NCI-H226 (cell line): ENCODE measurements at places on chromosomes 3 and 15.
A peak's percentile ranks its signal among the peaks of the same experiment; 100 is the strongest.

DNA sequence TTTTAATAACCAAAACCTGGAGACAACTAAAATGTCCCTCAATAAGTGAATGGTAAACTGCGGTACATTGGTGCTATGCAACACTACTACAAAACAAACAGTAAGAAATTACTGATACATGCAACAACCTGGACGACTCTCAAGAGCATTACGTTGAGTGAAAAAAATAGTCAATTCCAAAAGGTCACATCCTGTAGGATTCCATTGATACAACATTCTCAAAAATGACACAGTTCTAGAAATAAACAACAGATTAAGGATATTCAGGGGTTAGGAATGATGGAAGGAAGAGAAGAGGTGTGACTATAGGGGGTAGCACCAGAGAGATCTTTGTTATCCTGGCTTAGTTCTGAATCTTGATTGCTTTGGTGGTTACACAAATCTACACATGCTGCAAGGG lies 72.2 kb downstream of the ZNF148 start:
- no peak for DNase-seq

GRCh38 chr3:69433969-69434325 lies 48.1 kb upstream of the FRMD4B start:
- no peak for DNase-seq

DNA sequence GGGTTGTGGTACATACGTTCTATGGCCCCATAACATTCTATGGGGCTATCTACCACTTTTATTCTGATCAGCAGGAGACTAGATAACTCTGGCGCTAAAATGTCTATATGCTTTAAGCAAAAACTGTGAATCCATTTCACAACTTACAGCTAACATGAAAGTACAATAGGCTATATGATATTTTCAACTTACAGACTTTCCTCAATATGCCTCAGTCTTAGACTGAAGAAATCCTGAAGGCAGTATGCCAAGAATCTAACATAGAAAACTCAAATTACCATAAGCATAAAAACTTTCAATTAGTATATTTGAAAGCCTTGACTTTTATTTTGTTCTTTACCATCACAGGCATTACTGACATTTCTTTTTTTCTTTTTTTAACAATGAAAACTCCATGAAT lies 81.4 kb downstream of the CBLB start:
- no peak for DNase-seq

DNA sequence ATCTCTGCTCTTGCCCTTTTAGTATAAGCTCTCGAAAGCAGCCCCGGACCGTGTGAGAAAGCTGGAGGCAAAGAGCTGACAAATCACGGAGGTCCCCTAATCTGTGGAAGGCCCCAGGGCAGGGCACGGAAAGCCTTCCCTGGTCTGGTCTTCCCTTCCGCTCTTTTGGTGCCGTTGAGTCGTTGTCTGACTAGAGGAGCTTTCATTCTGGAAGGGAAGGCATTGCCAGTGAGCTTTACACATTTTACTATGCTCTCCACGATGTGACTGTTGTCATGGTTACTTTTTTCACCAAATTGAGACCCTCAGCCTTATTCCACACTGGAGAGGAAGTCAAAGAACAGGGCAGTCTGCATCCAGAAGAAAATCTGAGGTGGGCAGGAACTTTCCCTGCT lies 71.7 kb downstream of the CYP19A1 start:
- no peak for DNase-seq

DNA sequence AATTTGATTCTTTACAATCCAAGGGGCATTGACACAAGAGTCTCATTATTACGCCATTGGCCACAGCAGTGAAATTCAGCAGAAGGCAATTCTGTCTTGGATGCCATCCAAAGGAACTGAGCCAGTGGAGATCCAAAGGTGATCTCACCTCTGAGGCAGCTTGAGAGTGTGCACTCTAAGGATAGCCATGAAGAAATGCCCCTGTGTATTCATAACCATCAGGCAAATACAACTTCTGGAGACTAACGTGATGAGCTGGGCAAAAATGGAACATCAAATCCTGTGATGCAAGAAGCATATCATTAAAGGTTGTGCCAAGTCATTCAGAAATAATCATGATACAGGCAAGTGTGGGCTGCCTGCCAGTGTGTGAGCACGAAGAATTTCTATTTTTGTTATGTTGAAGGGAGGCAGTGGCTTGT lies 41.4 kb downstream of the ROBO2 start:
- DNase-seq = no peak

GRCh38 chr15:77144026-77144425 lies 73.1 kb upstream of the TSPAN3 start:
- DNase-seq = peak; percentile 94

DNA sequence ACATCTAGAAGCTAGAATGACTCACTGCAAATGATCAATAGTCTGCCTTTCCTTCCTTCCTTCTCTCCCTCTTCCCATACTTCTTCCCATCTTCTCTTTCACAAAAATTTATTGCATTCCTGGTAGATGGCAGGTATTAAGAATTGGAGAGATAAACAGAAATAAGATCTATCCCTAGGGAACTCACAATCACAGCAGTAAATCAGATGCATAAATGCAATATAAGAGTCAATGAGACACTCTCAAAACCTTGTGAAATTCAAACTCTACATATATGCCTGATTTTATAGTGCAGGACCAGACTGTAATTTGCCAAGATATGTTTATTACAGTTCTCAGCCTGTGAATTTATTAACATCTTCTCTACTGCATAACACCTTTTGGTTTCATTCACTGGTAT lies 78.3 kb upstream of the ARL6 start:
- DNase-seq = no peak

DNA sequence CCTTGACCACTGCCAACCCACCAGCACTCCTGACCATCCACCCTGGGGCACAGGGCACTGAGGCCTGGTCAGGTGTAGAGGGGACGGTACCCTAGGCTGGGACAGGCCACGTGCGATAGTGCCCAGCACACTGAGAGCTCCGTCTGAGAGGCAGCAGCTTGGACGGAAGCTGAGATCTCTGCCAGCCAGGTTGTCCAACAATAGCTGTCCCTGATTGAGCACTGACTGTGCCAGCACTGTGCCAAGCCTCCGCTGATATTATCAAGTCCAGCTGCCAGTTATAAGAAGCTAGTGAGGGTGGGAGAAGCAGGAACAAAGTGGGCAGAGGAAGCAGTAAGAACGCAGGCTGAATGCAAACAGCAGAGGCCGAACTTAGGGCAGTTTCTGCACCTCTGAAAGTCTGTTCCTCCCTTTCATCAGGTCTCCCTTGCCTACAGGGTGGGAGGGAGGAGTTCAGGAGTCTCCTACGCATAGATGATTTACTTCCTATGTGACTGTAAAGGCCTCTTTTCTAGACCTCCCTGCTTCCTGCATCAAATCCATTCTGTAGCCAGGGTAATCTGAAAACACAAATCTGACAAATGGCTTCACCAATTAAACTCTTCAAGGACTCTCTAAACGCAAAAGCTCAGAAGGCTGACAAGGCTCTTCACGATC lies 29.7 kb downstream of the MRPS11 start:
- DNase-seq = no peak

GRCh38 chr15:26158176-26158575 lies 295.0 kb upstream of the ATP10A start:
- DNase-seq = no peak

DNA sequence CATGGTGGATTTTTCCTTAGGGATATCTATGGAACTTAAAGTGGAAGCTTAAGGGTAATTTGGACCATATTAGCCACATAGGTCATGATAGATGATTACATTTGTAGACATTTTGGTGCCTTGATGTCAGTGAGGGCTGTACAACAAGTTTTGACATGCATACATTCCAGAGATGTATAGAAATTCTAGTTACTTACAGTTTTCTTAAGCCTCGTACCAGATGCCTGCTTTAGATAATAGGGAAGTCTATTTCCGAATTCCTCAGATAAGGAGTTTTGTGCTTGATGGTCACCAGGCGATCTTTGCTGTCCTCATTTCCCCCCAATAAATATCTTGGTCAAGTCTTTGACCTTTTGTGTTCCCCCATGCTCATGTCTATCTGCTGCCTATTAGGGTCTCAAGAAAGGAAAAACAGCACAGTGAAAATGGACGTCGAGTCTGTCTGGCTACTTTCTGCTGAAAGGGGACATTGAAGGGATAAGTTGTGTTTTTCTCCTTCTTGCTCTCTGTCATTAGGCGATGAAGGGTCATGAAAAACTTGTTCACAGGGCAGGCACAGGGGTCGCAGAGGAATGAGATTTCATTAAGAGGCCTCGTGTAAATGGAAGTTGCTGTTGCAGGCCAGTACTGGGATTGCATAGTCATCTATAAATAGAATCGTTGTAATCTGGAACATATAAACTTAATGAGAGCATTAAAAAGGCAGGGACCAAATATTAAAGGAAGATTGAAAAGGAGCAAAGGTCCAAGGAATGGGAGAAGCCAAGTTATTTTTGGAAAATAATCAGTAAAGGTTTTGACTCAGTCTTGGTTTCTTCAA lies 20.0 kb upstream of the SENP7 start:
- DNase-seq = no peak

- DNase-seq = no peak
Measured at GRCh38 chr15:34717729-34718128, 37.1 kb downstream of the GJD2 start.

DNA sequence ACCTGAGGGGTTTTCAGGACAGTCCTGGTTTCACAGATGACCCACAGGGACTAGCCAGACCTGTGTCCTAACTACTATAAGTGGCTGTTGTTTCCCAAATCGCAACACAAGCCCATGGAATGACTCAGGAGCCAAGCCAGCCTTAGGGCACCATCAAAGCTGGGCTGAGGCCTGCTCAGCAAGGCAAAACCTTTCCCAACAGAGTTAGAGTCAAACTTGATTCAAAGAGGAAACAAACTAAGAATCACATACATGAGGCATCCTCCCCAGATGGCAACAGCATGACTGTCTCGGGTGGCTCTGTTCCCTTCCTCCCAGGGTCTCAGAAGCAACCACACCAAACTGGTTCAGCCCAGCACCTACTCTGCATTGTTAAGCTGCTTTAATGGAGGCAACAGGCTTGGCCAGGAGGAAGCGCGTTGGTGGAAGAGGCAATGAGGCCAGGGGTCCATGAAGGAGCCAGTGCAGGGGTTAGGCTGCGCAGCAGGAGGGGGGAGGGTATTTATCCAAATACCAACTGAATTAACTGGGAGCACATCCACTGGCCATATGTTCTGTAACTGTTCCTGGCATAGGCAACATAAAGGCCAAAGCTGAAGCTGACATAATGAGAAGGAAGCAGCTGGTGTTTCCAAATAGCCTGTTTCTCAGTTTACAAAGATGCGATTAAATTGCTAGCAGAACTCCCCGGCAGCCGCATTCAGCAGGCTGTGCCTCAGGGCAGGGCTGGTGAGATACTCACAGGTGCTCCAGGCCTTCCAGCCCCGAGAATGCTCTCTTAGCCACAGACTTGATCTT lies 102.4 kb downstream of the LRIG1 start:
- DNase-seq = no peak

DNA sequence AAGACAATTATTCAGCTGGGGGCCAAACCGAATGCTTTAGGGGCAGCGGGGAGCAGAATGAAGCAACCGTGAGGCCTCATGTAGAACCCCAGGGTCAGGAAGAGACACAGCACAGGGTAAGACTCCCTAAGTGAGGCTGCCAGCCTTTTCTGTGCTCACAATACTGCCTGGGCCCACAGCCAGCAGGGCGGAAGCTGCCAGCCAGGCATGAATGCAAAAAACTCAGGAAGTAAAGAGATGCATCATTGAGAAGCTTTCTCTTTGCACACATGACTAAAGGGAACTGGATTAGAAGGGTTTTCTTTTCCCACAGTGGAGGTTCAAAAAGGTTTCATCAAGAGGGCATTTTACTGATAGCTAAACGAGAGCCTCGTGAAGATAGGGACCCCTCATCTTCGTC lies 33.3 kb downstream of the CA12 start:
- peak; percentile 91 for DNase-seq

GRCh38 chr15:65869954-65870871 lies 922 bp downstream of the RAB11A start:
- DNase-seq = peak; percentile 75

DNA sequence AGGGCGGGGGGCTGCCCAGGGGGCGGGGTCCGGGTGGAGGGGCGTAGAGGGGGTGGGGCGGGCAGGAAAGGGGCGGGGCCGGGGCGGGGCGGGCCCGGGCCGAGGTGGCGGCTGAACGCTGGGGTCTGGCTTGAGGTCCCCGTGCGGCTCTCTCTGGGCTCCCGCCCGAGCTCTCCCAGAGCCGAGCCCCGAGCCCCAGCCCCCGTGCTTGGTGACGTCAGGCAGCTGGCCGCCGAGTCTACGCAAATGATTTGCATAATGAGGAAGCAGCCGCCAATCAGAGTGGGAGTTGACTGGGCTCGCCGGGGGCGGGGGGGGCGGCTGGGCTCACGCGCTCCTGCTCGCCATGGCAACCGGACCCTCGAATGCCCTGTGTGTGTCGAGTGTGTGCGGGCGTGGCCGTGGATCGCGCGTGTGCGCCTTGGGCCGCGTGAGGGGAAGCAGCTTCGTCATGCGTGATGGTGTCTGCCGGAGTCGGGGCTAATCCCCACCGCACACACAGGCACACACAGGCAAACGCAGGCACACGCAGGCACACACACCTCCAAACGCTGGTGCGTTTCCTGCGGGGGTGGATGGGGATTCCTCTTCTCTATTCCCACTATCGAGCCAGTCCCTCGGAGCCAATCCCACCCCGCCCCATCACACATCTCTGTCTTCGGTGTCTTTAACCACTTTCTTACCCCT lies at the start of gene CELF6:
TSS of gene CELF6 (minus strand) at position 173 of the 687 bp plus-strand sequence. CDS start 283 bp downstream, outside the sequence.
- peak; percentile 92 for DNase-seq

DNA sequence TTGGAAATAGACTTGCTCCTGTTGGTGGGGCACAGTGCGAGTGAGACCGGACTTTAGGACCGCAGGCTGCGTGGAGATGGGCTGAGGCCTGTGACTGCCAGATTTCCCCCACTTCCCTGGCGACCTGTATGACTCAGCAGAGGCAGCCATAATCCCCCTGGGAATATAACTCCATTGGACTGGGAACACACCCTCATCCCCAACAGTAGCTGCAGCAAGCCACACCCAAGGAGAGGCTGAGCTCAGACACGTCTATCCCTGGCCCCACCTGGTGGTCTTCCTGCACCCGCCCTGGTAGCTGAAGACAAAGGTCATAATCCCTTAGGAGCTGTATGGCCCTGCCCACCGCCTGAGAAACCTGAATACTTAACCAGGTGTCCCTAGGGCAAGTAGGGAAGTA lies 42.6 kb downstream of the DZIP1L start:
- DNase-seq = no peak

- no peak for DNase-seq
Measured at GRCh38 chr3:20350449-20350848, 164.4 kb upstream of the SGO1 start.

- peak; percentile 79 for DNase-seq
Measured at GRCh38 chr15:85479071-85479647, 98.8 kb downstream of the AKAP13 start.

DNA sequence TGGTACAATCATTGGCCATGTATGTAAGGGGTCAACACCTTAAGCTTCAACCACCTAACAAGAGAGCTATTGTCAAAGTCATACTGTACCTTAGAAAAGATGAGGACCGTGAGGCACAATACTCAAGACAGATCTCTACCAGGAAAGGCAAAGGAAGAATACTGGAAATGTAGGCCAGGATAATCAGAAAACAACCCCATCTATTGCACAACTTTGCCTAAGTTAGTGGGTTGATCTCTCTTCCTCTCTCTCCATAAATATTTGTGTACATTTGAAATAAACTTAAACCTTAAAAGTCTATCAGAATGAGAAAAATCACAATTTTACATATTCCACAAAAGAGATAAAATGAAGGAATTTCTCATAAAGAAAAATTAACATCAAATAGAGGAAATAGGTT lies 556.9 kb downstream of the MECOM start:
- DNase-seq = no peak
